Iris pigment epithelial cell (primary cell): ENCODE measurements at places on chromosomes 4 and X.

DNA sequence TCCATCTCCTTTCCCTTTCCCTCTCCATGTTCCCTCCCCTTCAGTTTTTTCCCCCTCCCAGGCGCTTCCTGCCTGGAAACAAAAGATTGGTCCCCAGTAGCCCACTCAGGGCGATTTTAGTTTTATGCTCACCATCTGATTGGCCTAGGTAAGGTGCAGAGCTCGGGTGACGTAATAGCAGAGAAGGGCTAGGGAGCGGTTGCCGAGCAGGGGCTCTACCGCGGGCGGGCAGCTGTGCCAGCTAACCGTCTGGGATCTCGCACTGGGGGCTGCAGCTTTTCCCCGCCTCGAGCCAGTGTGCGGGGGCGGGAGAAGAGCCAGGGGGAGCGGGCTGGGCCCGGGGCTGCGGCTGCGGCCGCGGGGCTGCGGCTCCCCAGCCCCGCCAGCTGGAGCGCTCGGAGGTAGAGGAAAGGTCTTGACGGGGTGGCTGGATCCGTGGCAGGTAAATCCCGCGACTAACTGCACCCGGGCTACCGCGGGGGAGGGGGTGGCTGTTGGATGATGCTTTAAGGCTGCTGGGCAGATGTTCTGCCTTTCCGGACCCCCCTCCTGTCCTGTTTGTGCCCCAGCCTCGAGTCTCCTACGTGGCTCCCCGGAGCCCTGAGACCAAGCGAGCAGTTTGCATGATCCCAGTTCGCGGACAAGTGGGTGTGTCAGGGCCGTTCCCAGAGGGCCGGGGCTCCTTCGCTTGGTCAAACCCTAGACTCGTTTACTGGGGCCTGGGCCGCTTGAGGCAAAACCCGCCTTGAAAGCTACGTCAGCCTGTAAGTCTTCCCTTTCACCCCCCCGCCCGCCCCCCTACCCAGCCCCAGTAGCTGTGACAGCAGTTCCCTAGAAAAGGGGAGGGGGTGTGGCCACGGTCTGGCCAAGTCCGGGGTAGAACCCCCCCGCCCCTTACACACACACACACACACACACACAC is at the start of gene PAK3:
Gene PAK3, plus strand, starts transcription at position 218 of the 922 bp plus-strand sequence. CDS start 26,913 bp downstream, outside the sequence.
- peak; percentile 70 for DNase-seq

DNA sequence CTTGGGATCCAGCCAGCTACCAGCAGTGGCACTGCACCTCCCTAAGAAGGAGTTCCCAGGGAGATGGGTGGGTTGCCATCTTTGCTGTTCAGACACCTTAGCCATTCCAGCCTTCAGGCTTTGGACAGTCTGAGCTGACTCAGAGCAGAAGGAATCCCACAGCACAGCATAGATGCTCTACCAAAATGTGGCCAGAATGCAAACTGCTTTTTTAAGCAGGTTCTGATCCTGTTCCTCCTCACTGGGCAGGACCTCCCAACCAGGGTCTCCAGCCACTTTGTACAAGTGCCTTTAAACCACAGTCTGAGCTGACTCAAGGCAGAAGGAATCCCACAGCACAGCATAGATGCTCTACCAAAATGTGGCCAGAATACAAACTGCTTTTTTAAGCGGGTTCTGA is 209.0 kb downstream of the NPNT start:
- no peak for DNase-seq

DNA sequence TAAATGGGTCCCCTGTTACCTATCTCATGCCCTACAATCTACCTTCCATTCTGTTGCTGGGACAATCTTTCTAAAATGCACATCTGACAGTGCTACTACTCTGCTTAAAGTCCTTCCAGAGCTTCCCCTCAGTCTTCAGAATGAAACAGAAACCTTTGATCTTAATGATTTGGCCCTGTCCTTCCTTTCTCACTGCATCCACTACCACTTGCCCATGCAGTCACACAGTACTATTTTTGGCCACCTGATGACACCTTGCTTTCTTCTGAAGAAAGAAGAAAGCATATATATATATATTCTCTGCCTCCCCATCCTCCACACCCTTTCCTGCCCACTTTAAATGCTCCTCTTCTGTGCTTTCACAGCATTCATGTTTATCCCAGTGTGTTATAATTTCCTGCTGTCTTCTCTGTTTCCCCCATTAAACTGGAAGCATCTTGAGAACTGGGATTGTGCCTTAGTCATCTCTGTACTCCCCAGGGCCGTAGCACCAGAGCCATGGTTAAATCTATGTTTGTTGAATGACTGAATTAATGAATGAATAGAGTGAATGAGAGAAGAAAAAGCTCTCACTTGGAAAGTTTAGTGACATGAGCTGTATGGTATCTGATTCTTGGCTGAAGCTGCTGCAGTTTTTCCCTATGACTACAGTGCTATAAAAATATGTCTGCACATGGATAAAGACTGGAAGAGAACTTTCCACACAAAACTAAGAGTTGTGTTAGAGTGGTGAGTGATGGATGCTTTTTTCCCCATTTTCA is 56.2 kb downstream of the RTL9 start:
- peak; percentile 44 for DNase-seq

GRCh38 chr4:38723726-38724474 is 58.9 kb downstream of the TLR10 start:
- DNase-seq, result no peak

GRCh38 chr4:86657382-86657781 is 63.3 kb downstream of the PTPN13 start:
- no peak for DNase-seq

DNA sequence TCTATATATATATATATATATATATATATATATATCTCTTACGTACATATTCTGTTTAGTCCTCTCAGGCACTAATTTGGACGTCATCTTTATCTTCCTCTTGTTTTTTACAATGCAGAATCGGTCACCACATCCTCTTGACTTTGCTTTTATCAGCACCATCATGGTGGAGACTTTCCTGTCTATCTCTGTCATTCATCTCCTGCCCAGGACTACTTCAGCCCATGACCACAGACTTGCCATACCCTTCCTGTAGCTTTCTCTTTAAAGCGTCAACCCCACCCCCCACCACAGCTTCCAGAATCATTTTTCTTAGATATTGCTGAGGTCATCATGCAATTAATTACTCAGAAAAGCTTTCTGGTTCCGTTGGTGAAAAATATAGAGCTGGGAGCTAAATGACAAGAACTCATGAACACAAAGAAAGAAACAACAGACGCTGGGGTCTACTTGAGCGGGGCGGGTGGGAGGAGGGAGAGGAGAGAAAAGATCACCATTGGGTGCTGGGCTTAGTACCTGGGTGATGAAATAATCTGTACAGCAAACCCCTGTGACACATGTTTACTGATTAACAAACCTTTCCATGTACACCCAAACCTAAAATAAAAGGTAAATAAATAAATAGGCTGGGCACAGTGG is 30.5 kb upstream of the PRKX start:
- no peak for DNase-seq

GRCh38 chrX:123959281-123960063 is 2.0 kb upstream of the STAG2 start:
- DNase-seq, result peak; percentile 34

GRCh38 chr4:89724716-89725115 is 112.2 kb downstream of the SNCA start:
- DNase-seq, result peak; percentile 83

- peak; percentile 5 for DNase-seq
Observed at GRCh38 chrX:84475101-84475500, 27.2 kb downstream of the HDX start.

- DNase-seq, result no peak
Observed at GRCh38 chr4:83248486-83248885, 36.1 kb downstream of the COQ2 start.
